ENCODE measurements at places on chromosomes 1 and 21.

DNA sequence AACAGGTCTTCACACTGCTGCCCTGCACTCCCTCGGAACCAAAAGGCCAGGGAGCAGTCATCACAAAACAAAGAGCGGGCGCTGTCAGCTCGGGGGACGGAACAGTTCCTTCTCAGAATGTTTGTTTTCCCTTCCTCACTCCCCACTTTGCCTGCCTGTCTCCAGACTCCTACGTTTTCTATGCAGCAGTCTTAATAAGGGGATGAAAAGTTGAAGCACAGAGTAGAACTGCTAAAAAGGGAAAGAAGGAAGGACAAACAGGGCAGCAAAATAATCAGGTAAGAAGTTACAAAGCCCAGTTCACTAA lies 738 bp upstream of the GPR161 start:
- no peak for DNase-seq
- H3K27ac ChIP-seq = peak overlapping the region; percentile 71
- H3K4me3 ChIP-seq = peak overlapping the region; percentile 85
- peaks cover 26% of the 10 kb centered on the region for H3K4me1 ChIP-seq
- peaks cover 4% of the 10 kb centered on the region for H3K36me3 ChIP-seq
- peaks cover 55% of the 10 kb centered on the region for H3K27me3 ChIP-seq

- DNase-seq = peak; percentile 64
- no peaks in the 10 kb centered on the region for H3K36me3 ChIP-seq
- H3K4me3 ChIP-seq = no peak overlapping the region
- H3K27me3 ChIP-seq = peaks cover 18% of the 10 kb centered on the region
These were observed 48.5 kb upstream of the SLC25A33 start for GRCh38 chr1:9490605-9491339.

GRCh38 chr1:109792056-109792831 lies 28.5 kb upstream of the EPS8L3 start:
- H3K4me3 ChIP-seq = no peak overlapping the region
- H3K4me1 ChIP-seq = peaks cover 66% of the 10 kb centered on the region
- no peaks in the 10 kb centered on the region for H3K27me3 ChIP-seq
- peaks cover 3% of the 10 kb centered on the region for H3K36me3 ChIP-seq
- DNase-seq = no peak
- peak overlapping the region; percentile 55 for H3K27ac ChIP-seq

DNA sequence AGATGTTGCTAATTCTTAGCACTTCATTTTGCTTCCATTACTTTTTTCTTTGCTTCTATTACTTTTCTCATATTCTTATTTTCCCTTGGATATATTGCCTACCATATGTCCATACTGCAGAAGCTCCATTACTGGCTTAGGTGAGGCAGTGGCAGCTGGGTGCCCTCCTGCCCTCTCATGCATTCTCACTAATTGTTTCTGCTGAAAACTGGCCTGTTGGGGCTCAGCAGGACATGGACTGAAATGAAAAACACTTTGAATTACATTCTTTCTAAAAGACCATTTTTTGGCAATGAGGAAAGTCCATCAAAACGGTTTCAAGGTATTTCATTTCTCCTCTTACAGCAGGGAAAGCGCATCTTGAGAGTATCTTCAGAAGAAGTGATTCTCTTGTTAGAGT lies 122.9 kb downstream of the MAST2 start:
- H3K4me3 ChIP-seq = no peak overlapping the region
- H3K27me3 ChIP-seq = no peaks in the 10 kb centered on the region
- no peak overlapping the region for H3K27ac ChIP-seq
- H3K36me3 ChIP-seq = no peaks in the 10 kb centered on the region

All from activated T-helper 1 cell treated with anti-CD3 and anti-CD28 coated beads, Interleukin-12 subunit alpha, Interleukin-12 subunit beta, Interleukin-2, Interleukin-4 antibody, amounts not matched to agents 30 ng/mL and 10 ng/mL and 1 ng/mL, durations not matched to agents 14 hours and 24 hours and 36 hours (primary cell).